ENCODE measurements at places on chromosomes 16 and 17.

- DNase-seq, result no peak
- no peak overlapping the region for H3K27ac ChIP-seq
- H3K36me3 ChIP-seq, result no peaks in the 10 kb centered on the region
- no peaks in the 10 kb centered on the region for H3K27me3 ChIP-seq
- no peaks in the 10 kb centered on the region for H3K4me1 ChIP-seq
Observed at GRCh38 chr16:88831838-88832237, 20.1 kb upstream of the APRT start.

- no peak for DNase-seq
- H3K4me1 ChIP-seq, result peaks cover 2% of the 10 kb centered on the region
- H3K27ac ChIP-seq, result no peak overlapping the region
- H3K36me3 ChIP-seq, result peaks cover 2% of the 10 kb centered on the region
- no peaks in the 10 kb centered on the region for H3K27me3 ChIP-seq
Observed at GRCh38 chr16:69283851-69284250, 27.3 kb upstream of the VPS4A start.

DNA sequence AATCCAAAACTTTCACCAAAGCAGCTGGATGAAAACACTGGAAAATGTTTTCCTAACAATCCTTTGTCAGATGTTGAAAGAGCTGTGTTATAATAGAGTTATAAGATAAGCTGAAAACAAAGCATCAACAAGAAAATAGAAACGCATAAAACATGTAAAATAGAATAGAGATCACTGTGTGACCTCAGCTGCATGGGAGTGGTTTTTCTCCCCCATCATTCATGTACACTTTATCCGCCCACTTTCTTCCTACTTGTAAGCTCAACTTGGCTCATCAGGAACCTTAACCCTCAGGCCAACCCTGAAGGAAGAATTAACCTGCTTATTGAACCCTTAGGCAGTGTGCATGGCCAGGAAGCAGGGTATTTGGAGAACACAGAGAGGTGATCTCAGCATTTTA, 238.5 kb upstream of the PMFBP1 start:
- DNase-seq, result no peak
- no peak overlapping the region for H3K4me3 ChIP-seq
- H3K27ac ChIP-seq, result no peak overlapping the region
- H3K36me3 ChIP-seq, result peaks cover 2% of the 10 kb centered on the region
- H3K27me3 ChIP-seq, result no peaks in the 10 kb centered on the region
- no peaks in the 10 kb centered on the region for H3K4me1 ChIP-seq

DNA sequence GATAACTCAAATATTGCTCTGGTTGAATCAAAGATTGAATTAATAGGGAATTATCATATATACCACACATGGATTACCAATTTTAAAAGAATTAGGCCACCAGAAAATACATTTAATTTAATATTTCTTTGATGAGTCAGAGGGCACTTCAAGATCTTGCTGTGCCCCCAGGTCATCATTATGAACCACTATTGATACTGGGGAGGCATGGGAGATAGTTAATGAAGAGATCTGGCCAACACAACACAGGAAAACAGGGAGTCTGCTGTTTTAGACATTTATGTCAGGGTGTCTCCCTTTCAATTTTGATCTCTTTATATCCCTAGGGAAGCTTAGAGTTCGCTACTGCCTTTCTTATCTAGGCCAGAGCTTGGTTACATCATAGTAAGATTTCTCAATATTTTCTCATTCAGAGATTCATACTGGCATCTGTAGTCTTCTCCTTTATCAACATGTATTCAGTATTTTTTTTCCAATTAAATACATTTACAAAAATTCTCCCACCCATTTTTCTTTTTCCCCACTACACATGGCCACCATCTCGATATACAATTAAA, 158.3 kb upstream of the ZFHX3 start:
- H3K27me3 ChIP-seq, result no peaks in the 10 kb centered on the region
- no peak for DNase-seq
- H3K36me3 ChIP-seq, result no peaks in the 10 kb centered on the region
- H3K4me1 ChIP-seq, result no peaks in the 10 kb centered on the region
- H3K4me3 ChIP-seq, result no peak overlapping the region
- no peak overlapping the region for H3K27ac ChIP-seq

- no peak overlapping the region for H3K27ac ChIP-seq
- H3K36me3 ChIP-seq, result no peaks in the 10 kb centered on the region
Observed at GRCh38 chr17:29359777-29360176, 30.4 kb upstream of the TAOK1 start.

DNA sequence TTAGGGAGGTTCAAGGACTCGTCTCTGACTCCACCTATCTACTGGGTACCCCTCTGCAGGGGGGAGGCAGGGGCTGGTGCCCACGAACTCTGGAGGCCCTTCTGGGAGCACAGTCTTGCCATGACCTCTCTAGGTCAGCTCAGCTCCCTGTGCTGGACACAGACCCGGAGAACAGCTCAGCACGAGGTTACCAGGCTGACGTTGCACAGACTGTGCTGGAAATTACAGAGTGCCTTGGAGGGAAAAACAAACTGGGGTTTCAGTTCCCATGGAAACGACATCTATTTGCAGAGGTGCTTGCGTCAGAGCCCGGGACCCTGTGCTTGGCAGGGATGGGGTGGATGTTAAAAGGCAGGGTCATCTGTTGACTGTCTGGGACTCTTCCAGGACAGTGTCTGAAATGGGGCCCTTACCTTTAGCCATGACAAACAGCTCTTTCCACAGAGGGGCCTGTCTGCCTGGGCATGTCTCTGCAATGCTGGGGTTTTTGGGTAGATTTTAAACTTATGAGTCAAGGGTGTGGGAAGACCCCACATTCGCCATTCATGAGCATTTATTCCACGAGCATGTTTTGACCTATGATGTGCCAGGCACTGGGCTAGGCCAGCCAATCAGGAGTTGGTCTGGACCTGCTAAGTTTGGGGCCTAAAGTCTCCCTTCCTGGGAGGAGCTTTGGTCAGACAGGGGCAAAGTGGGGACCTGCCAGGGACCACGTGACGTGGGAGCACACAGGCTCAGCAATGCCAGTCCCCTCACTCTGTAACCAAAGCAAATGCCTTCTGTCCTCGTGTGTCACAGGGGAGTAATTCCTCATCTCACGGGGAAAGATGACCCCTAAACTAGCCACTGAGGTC, 22.5 kb downstream of the CCR7 start:
- DNase-seq, result peak; percentile 51
- peaks cover 4% of the 10 kb centered on the region for H3K36me3 ChIP-seq
- H3K4me3 ChIP-seq, result peak overlapping the region; percentile 44
- peak overlapping the region; percentile 93 for H3K27ac ChIP-seq
- H3K27me3 ChIP-seq, result no peaks in the 10 kb centered on the region
- peaks cover 91% of the 10 kb centered on the region for H3K4me1 ChIP-seq

DNA sequence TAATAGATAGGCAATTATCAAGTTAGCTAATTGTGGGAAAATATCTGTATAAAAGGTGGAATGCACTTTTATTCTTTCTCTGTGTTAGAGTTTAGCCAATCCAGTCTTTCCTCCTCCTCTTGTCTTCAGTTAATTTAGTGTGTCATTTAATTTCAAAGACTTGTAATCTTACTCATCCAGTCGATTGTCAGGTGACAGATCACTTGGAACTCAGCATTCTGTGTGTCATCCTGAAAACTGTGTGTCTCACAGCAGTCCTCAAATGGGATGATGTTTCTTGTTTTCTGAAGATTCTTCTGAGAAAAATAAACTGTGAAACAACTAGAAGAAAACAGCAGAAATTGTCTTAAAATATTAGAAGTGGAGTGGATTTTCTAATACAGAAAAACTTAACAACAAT, 290 bp upstream of the KRTAP4-1 start:
- H3K4me3 ChIP-seq, result no peak overlapping the region
- H3K4me1 ChIP-seq, result no peaks in the 10 kb centered on the region
- no peak for DNase-seq
- H3K36me3 ChIP-seq, result no peaks in the 10 kb centered on the region

DNA sequence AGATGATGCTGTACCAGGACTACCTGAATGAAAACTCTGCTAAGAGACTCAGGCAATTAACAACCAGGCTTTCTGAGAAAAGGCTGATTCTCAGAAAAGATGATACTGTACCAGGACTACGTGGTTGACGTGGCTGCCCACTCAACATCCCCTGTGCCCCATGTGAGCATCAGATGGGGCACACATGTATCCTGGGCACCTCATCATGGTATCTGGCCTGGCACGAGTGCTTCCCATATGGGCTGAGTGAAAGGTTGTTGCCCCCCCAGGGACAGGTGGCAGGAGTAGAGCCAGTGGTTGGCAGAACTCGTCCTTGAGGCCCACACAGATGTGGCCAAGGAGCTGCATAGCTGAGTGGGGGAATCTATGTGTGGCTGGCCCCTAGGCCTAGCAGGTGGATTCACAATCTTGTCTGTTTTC, 3.5 kb upstream of the CES4A start:
- H3K27me3 ChIP-seq, result no peaks in the 10 kb centered on the region
- peaks cover 67% of the 10 kb centered on the region for H3K4me1 ChIP-seq
- H3K27ac ChIP-seq, result peak overlapping the region; percentile 92
- DNase-seq, result peak; percentile 78
- H3K4me3 ChIP-seq, result peak overlapping the region; percentile 0

DNA sequence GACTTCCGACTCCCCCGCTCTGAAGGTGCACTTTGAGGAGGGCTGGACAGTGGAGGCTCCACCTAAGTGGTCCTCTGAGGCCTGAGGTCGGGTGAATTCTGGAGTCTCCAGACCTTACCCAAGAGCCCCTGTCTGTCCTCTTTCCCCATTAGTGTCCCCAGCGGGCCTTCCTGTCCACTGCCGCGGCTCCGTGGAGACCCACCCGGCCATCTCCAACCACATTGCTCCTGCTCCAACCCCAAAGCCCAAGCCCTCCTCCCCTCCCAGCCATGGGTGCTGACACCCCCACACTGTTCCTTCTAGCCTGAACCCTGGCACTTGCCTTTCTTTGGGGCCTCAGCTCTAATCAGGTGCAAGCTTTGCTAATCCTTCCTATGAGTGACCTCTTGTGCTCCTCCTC, 283.1 kb upstream of the TNRC6C start:
- peaks cover 19% of the 10 kb centered on the region for H3K36me3 ChIP-seq
- H3K4me3 ChIP-seq, result no peak overlapping the region
- no peak overlapping the region for H3K27ac ChIP-seq
- DNase-seq, result no peak

DNA sequence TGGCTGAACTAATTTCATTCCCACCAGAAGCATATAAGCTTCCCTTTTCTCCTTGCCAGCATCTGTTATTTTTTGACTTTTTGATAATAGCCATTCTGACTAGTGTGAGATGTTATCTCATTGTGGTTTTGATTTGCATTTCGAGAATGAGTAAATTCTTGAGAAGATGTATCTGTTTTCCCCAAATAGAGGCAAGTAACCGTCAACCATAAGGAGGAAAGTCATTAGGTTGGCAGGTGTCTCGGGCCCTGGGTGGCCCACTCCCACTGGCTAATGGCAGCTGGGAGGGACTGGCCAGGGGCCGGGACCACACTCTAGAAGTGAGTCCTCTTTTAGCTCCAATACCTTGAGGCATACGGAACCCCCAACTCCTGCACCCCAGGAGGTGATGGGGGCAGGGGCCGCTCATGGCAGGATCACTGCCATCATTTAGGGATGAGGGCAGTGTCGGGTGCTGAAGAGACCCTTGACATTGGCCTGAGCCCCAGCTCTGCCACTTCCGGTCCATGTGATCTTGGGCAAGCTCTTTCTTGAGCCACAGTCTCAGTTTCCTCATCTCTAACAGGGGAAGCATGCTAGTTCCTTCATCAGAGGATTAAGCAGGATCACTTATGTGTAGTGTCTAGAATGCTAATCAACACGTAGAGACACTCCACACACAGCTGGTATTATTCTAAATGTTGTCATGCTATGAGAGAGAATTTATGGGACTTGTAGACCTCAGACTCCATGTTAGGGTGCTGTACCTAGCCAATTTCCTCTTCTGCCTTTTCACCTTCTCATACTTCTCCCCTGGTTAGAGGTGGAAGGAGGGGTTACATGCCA, 44.3 kb downstream of the RGS9 start:
- no peaks in the 10 kb centered on the region for H3K27me3 ChIP-seq
- peaks cover 8% of the 10 kb centered on the region for H3K36me3 ChIP-seq
- H3K27ac ChIP-seq, result peak overlapping the region; percentile 82
- H3K4me1 ChIP-seq, result peaks cover 75% of the 10 kb centered on the region
- no peak overlapping the region for H3K4me3 ChIP-seq

GRCh38 chr16:24324421-24324820, 68.3 kb downstream of the CACNG3 start:
- H3K4me1 ChIP-seq, result no peaks in the 10 kb centered on the region
- no peak overlapping the region for H3K4me3 ChIP-seq
- peaks cover 12% of the 10 kb centered on the region for H3K27me3 ChIP-seq
- H3K27ac ChIP-seq, result no peak overlapping the region
- no peak for DNase-seq

DNA sequence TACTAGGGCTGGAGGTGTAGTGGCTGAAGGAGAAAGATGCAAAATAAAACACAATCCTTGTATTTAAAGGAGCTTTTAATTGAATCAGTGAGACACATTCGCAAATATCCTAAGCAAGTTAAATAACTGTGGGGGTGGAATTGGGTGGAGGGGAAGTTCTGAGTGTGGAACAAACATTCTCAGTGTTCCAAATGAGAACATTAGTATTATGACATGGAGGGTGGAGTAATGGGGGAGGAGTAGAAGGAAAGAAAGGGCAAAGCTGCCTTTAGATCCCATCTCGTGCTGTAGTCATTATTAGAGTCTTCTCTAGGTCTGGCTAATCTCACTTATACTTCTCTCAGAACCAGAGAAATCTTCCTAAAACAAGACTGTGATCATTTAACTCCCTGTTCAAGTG, 169.7 kb downstream of the ANKFN1 start:
- H3K4me1 ChIP-seq, result no peaks in the 10 kb centered on the region
- peaks cover 8% of the 10 kb centered on the region for H3K27me3 ChIP-seq
- no peaks in the 10 kb centered on the region for H3K36me3 ChIP-seq
- no peak overlapping the region for H3K27ac ChIP-seq

- no peaks in the 10 kb centered on the region for H3K36me3 ChIP-seq
- no peaks in the 10 kb centered on the region for H3K4me1 ChIP-seq
- H3K27me3 ChIP-seq, result no peaks in the 10 kb centered on the region
Observed at GRCh38 chr16:12229759-12230594, 253.4 kb downstream of the SNX29 start.

- H3K4me3 ChIP-seq, result no peak overlapping the region
- DNase-seq, result no peak
- no peaks in the 10 kb centered on the region for H3K36me3 ChIP-seq
- H3K27me3 ChIP-seq, result peaks cover 2% of the 10 kb centered on the region
- peaks cover 9% of the 10 kb centered on the region for H3K4me1 ChIP-seq
Observed at GRCh38 chr17:21528031-21528695, 152.0 kb downstream of the KCNJ12 start.

GRCh38 chr17:46020998-46021397, 21.9 kb downstream of the STH start:
- no peak overlapping the region for H3K4me3 ChIP-seq
- H3K27ac ChIP-seq, result peak overlapping the region; percentile 87
- DNase-seq, result no peak
- peaks cover 12% of the 10 kb centered on the region for H3K4me1 ChIP-seq
- no peaks in the 10 kb centered on the region for H3K27me3 ChIP-seq
